ENCODE measurements at places on chromosomes 12 and 14.
A peak's percentile ranks its signal among the peaks of the same experiment; 100 is the strongest.

GRCh38 chr14:57828713-57829112 lies 37.2 kb downstream of the SLC35F4 start:
- no peak for DNase-seq

DNA sequence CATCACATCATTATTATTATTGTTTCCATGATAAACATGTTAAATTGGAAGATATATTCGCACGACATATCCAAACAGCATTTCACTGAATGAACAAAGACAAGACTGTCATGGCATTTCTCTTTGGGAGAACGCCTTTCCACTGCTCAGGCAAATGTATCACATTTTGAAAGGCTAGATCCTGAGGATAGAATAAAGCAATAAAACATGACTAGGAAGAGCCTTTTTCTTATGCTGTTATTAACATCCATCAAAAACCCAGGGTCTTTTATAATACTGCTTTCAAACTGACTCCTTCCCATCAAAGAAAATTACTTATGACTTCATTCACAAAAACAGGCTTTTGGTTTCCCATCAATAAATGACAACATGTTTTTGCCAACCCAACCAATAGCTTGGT lies 630.9 kb downstream of the TMTC2 start:
- no peak for DNase-seq

DNA sequence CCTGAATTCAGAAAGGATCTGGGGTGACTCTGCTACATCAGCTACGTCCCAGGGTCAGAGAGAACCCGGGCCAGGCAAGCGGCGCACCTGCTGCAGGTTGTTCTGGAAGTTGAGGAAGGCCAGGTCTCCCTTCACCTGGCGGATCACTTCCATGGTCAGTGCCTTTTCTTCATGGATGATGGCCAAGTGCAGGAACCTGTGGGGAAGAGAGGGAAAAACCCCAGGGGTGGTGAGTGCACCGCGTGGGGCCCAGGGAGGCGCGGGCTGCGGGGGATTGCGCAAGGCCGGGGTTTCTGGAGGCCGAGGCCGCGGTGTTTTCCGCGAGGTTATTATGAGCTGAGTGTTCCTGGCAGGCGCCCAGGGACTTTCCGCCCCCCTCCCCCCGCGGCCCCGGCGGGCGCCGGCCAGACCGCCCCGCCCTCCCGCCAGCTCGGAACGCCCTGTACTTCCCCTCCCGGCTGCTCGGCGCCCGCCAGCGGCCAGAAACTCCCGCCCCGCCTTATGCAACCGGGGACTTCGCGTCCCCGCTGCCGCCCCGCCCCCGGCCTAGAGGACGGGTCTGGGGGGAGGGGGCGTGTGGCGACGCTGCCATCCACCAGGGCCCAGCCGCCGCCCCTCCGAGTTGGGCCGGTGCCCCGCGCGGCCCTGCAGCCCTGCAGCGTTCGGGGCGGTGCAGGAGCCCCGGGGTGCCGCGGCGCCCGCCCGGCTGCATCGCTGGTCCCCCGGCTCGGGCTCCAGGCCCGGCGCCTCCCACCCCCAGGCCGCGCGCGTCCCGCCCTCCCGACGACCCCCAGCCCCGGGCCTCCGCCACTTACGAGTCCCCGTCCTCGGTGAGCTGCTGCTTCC lies 723 bp downstream of the NFKBIA start:
- DNase-seq: peak; percentile 93

DNA sequence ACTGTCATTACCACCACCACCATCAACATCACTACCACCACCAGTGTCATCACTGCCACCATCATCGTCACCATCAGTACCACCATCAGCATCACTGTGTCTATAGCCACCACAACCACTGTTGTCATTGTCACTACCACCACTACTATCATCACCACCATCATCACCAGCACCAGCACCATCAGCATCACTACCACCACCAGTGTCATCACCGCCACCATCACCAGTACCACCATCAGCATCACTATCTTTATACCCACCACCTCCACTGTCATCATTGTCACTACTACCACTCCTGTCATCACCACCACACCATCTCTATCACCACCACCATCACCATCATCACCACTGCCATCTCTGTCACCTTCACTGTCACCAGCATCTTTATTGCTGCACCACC lies 60.6 kb downstream of the BEGAIN start:
- no peak for DNase-seq

- peak; percentile 56 for DNase-seq
Measured at GRCh38 chr14:21997300-21997699, 323.7 kb upstream of the OR4E1 start.

GRCh38 chr12:123868791-123869190 lies 103.8 kb downstream of the CCDC92 start:
- DNase-seq: no peak

DNA sequence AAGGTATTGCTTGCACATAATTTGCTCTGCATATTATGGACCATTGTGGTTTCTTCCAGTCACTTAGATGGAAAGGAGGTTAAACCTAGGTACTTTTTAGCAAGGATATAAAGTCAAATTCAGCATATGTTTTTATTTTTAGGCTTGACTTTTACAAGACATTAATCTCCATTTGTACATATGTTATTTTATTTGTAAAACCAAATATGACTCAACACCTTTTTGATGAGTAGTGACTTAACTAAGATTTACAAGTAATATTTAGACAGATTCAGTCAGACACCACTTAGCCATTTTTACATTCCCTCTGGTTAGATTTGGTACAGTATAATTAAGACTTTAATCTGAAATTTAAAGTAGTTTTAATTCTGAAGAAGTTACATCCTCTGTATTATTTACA lies 55.0 kb downstream of the BHLHE41 start:
- DNase-seq: no peak

DNA sequence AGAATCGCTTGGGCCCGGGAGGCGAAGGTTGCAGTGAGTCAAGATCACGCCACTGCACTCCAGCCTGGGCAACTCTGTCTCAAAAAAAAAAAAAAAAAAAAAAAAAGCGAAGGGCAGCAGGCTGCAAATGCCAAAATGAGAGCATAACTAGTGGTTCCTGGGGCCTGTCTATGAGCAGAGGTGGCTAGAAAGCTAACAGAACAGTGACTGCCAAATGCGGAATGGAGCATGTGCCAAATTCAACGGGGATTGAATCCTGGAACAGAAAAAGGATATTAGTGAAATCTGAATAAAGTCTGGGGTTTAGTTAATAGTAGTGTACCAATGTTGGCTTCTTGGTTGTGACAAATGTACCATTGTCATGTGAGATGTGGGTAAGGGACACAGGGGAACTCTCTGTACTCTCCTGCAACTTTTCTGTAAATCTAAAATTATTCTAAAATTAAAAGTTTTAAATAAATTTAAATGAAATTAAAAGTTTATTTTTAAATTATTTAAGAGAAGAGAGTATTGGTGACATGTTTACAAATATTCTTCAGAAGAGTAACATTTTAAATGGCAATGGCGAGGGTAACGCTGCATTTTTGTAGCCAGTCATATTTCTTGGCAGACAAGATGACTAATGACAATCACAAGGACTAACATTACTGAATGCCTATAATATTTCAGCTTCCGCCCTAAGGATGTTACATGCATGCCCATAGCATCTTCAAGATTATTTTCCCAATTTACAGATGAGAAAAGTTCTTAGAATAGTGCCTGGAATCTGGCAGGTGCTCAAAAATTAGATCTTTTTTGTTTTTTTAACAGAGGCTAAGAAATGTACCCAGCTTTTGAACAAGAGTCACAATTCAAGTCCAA lies 28.9 kb upstream of the NUDT4 start:
- no peak for DNase-seq

DNA sequence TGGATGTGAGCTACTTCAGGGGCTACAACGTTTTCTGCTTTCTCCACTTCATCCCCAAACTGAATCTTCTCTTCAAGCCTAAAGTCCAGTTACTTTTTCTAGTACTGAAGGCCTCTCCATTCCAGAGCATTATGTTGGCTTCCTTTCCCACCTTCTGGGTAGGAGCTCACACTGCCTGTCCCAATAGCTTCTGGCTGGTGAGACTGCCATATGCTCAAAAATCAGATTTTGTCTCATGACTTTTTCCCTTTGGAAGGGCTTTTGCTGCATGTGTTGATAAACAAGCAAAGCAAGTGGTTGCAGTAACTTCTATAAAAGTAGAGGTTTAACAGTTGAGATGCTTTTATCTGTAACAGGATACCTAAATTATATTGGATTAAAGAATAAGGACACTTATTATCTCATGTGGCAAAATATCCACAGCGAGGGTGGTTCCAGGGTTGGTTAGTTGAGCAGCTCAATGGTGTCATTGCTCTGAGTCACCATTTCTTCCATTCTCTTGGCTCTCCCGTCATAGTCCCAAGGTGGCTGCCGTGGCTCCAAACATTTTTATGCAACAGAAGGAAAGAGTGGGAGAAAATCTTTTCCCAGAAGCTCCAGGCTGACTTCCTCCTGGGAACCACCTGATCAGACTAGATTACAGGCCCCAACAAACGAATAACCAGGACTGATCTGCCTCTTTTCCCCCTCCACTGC lies 15.1 kb upstream of the PPFIBP1 start:
- DNase-seq: no peak

DNA sequence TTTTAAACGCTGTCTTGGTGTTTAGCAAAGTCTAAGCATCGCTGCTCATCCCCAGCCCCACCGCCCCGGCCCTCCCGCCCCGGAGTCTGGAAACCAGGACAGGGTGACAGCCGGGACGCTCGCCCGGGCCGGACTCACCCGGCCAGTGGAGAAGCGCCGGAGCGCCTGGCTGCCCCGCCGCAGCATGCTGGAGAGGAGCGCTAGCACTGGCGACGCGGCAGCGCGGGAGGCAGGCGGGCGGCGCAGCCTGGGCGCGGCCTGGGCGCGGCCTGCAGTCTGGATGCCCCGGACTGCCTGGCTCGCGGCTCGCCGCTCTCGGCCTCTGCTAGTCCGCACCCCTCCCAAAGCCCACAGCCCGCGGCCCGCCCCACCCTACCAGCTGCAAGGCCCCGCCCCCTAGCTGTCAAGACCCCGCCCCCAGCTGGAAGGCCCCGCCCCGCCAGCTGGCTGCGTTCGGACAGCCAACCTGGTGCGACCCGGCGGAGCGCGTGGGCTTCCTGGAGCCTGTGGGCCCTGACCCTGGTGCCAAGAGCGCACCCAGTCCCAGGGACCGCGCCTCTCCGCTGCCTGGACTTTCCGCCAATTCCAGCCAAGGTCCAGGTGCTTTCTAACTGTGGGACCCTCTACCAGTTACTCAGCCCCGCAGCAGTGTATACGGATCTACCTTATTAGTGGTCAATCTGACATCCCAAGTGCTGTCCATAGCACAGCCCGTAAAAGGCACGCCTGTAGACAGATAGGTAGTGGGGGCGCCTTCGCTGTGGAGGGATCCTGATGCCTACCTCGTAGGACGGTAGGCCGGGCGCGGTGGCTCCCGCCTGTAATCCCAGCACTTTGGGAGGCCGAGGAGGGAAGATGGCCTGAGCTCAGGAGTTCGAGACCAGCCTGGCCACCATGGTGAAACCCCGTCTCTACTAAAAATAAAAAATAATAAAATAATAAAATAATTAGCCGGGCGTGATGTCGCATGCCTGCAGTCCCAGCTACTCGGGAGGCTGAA lies at the start of gene ALDH1L2:
Gene ALDH1L2 (minus strand): TSS at position 208 of the 1,000 bp plus-strand sequence. CDS start 22 bp downstream, at position 186.
- DNase-seq: peak; percentile 94

DNA sequence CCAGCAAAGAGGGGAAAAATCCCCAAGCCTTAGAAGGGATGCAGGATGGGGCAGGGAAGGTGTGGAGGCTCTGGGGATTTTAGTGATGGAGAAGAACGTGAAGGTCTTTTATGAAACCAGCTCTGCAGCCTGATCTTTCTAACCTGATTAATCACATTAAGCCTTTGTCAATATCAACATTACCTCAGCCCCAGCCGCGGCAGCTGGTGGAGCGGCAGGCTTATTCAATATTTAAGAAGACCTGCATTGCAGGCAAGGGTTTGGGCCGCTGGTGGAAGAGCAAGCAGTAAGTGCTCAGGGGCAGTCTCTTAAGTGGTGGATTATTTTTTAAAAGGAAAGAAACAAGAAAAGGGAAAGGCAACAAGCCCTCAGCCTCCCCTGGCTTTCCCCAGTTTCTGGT lies 16.6 kb downstream of the RPH3A start:
- no peak for DNase-seq

GRCh38 chr12:69108037-69108436 lies 131.3 kb upstream of the CPSF6 start:
- peak; percentile 64 for DNase-seq

DNA sequence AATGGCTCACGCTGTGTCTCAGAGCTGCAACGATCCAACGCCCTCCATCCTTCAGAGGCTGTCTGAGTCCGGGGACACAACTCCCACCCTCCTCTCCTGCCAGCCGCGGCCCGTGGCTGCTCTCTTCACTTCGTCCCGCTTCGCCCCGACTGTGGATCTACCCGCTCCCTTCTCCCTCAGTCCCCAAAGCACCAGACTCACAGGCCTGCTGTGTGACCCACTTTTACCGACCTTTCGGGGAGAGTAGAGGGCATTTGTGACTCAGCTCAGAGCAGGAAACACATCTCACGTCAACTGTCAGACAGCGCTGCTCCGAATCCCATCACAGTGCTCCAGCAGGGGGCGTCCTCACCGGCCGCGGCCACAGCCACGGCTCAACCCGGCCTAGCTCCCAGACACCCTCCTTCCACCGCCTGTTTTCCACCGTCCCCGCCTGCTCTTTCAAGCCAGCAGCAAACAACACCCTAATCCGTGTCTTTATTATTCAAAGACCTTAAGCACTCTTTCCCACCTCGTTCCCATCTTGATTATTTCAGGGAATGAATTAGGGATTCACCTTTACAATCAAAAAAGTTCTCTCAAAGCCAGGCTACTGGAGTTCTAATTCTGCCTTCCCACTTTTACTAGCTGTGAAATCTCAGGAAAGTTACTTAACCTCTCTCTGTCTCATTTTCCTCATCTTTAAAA lies 5.0 kb upstream of the AQP2 start:
- peak; percentile 92 for DNase-seq

DNA sequence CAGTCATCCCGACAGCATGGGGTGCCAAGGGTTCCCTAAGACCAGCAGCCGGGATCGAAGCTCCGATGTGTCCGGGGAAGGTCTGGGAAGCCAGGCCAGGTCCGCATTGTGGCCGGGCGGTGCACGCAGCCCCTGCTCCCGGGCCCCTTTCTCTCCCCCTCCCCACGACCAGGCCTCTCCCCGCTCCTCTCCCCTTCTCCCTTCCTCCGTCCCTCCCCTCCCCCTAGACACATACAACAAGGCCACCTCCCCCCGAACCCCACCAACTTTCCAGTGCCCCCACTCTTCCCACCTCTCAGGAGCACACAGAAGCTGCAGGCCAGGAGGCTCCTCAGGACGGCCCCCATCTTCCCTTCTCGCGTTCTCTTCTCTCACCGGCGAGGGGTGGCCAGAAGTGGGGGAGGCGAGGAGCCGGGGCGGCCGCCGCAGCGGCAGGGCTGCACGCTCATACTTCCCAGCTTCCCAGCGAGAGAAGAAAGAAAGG lies 413 bp downstream of the LRP6 start:
- DNase-seq: peak; percentile 78

- DNase-seq: peak; percentile 48
Measured at GRCh38 chr12:103012884-103013283, 55.4 kb downstream of the ASCL1 start.

DNA sequence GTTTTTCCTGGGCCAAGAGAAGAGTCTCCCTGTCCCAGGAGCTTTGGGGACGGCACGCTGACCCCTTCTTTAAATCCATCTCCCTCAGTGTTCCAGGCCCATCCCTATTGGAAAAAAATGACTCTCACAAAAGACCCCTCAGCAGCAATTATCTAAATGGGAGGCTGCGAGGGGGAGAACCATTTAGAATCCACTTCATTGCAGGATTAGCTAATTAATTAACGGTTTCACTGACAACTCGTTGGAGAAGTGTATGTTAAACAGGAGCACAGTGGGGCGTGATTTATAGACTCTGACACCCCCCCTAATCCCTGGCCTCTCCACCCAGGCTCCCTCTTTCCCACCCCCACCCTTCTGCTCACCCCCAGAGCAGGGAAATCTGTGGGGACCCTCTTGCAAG lies 162.8 kb upstream of the LHX5 start:
- no peak for DNase-seq

GRCh38 chr12:72241552-72241951 lies 30.6 kb upstream of the TRHDE start:
- no peak for DNase-seq
